ENCODE measurements at places on chromosomes 12 and 14.

GRCh38 chr12:5689773-5690172 lies 255.3 kb downstream of the ANO2 start:
- DNase-seq: no peak

GRCh38 chr14:52960627-52961026 lies 9.8 kb upstream of the FERMT2 start:
- DNase-seq: no peak

GRCh38 chr14:77674931-77675330 lies 32.9 kb downstream of the ALKBH1 start:
- no peak for DNase-seq

- no peak for DNase-seq
These were observed 706.8 kb downstream of the GALC start for GRCh38 chr14:87286191-87286590.

DNA sequence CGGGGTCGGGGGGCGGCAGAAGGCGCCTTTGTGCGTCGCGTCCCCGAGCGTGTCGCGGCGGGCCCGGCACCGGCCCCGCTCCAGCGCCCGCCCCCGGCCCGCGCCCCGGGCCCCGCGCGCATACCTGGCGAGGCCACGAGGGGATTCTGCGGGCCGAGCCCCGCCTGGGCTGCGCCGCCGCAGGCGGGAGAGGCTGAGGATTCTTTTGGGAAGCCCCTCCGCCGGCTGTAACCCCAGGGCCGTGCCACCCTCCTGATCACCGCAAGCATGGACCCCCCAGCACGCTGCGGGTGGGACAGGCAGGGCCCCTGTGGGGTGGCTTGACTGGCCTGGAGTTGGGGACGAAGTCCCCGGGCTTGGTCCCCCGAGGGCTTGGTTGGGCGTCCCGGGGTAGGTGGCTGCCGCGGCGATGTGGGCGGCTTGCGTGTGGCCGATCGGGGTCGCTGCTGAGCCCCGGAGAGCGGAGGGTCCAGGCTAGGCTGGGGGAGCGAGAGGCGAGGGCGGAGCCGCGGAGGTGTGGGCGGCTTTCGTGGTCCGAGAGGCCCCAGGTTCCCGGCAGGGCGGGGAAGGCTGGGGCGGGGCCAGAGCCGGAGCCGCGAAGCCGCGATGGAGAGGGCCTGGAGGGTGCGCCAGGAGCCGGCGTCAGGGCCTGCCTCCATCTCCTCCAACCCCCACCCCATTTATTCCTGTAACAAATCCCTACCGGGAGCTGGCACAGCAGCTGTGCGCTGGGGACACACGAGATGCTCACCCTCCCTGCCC lies 28.4 kb upstream of the GPR132 start:
- peak; percentile 49 for DNase-seq

DNA sequence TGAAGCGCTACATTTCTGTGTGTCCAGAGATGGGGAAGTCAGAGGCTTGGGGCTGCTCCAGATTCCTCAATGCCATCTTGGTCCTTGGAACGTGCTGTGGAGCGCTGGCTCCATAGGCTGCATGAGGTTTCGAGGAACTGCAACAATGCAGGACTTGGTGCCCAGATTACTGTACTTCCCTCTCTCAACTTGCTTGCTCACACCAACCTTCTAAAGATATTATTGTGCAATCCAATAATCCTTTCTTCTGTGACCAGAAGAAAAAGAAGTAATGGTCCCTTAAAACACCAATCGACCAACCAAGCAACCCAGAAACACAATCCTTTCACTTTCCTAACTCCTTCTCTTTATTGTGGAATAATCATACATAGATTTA lies 3.7 kb downstream of the PRICKLE1 start:
- no peak for DNase-seq
